Jurkat, Clone E6-1 (cell line): ENCODE measurements at places on chromosomes 1 and 21.
A peak's percentile ranks its signal among the peaks of the same experiment; 100 is the strongest.

DNA sequence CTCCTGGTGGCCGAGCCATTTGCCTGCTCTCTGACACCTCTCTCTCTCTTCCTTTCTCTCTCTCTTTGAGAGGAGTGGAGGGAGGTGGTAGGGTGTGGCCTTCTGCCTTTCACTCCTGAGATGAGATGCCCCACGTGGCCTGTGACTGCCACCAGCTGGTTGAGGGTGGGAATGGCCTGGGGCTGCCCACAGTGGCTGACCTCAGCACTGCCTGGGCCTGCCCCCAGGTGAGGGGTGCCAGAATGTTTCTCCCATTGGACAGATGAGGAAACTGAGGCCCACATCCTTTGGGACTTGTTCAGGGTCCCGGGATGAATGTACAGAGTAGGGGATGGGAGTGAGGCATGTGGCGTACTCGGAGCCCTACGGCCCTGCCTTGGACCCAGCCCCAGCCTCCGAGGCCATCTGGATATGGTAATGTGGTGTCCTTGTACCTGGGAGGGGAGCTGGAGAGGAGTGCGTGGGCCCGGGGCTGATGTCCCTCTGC, 12.7 kb upstream of the C1orf167 start:
- DNase-seq: peak; percentile 46

- DNase-seq: no peak
Measured at GRCh38 chr1:10286244-10286643, 75.9 kb downstream of the KIF1B start.

DNA sequence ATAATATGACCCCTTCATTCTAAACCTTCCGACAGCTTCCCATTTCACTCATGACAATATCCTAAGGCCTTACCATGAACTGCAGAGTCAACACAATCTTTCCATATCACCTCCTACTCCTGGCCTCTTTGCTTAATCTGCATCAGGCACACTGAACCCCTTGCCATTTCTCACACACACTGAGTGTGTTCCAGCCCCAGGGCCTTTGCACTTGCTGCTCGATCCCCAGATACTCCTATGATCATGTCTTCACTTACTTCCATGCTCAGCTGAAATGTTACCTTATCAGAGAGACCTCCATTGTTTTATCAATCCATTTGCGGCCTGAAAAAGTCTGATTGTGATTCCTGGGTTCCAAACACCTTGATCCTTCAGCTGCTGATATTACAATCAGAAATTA, 47.0 kb downstream of the ETS2 start:
- no peak for DNase-seq

DNA sequence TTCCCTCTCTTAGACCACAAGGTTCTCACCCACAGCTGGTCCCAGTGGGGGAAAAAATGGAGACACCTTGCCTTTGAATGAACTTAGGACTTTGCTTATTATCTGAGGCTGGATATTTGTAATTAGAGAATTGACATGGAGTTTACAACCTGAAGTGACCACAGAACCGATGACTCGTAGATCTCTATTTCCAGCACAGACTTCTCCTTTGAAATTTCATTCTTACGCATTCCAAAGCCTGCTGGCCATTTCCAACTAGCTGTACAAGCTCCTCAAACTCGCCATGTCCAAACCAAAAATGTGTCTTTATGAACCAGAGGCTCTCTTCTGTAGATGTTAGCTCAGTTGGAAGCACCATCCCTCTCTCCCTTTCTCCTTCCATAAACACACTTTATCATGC, 12.0 kb downstream of the RAB7B start:
- DNase-seq: no peak

DNA sequence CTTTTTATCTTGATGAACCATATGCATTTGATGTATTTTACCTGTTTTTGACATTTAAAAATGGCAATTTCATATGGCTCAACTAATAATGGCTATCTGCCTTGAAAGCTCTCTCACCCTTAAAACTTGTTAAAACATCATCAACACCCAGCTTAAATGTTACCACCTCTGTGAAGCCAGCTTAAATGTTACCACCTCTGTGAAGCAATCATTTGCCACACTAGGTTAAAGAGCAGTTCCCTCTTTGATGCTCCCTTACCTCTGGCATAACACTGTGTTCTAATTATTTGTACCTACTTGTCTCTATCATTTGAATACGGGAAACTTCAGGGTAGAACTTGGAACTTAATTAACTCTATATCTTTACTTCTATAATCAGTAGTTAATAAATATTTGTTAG, 182.0 kb downstream of the LHX8 start:
- no peak for DNase-seq

DNA sequence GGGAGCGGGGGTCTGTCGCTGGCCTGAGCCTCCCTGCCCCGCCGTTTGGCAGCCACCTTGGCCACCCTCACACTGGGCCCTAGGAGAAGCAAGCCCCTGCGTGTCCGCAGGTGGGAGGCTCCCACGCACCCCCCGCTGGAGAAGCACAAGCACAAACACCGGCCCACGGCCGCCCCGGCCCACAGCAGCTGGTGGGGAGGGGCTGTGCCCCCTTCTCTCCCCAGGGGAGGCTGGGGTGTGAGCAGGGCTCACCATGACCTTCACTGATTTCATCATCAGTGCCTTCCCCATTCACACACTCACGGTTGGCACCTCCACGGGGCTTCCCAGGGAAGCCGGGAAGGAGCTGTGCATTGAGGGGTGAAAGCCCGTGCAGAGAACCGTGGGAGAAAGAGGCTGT, 7.9 kb downstream of the AGRN start:
- no peak for DNase-seq

DNA sequence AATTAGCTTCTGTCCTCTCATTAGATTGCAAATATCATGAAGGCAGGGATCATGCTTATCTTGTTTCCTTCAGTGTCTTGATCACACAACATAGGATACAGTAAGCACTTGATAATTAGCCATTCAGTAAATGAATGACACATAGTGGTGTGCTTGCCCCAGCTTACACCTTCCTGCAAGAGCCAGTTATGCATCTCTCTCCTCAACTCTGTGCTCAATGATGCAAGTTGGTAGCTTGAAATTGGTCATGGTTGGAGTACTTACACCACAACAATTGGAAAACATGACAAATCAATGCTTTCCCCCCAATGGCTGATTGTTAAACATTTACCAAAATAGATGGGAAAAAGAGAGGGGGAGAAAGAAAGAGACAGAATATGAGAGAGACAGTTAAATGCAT, 129.2 kb downstream of the NUF2 start:
- DNase-seq: no peak

DNA sequence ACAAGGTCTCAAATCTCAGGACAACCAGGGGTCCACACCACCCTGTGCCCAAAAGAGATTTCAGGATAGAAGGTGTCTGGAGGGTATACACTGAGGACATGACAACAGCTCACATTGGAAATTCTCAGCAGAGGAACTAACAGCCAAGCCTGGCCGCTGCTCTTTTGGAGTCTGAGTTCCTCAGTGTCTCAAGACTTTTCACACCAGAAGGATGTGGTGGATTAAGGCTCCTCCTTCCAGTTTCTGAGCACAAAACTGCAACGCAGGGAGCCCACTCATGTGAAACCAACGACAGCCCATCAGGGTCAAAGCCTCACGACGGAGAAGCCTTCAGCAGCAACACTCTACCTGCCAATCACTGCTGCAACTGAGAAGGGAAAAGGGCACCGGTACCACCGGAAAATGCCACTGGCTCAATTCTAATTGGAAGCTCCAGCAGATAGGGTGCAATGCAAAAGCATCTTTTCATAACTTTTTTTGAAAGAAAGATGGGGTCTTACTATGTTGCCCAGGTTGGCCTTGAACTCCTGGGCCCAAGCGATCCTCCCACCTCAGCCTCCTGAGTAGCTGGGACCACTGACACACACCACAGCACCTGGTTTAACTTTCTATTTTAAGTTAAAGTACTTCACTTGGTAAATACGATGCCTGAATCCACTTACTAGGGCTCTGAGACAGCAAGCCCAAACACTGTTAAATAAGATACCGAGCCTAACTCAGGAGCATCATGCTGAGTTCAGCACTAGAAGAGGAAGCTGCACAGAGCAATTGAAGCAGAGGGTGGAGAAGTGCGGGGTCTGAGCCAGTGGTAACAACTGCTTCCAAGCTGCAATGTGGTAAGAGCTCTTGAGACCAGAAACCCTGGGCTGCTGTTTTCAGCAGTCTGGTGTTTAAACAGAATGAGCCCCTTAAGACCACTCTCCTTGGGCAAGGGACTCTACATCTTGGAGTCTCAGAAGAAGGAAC, 7.8 kb downstream of the CAPZB start:
- peak; percentile 85 for DNase-seq

- no peak for DNase-seq
Measured at GRCh38 chr1:201746156-201746555, 82.8 kb upstream of the IPO9 start.

GRCh38 chr1:37722181-37723071, 30.1 kb downstream of the CDCA8 start:
- no peak for DNase-seq

DNA sequence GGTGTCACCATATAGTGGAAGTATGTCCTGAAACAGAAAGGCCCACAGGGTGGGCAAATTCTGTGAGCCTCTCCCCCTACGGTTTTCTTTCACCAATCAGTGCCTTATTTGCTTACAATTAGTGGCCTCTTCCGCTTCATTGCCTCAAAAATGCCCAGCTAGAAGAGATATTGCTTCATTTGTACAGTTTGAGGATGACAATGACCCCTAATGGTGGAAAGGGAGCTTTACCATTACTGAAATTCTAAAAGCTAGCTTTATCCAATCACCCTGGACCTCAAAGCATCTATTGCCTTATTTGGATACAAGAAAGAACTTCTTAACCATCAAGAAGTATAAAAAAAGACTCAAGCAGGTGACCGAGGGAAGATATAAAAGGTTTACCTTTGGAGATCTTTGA, 49.6 kb downstream of the LRRC71 start:
- DNase-seq: peak; percentile 30

- DNase-seq: no peak
Measured at GRCh38 chr1:38018864-38019343, 6.4 kb downstream of the UTP11 start.

DNA sequence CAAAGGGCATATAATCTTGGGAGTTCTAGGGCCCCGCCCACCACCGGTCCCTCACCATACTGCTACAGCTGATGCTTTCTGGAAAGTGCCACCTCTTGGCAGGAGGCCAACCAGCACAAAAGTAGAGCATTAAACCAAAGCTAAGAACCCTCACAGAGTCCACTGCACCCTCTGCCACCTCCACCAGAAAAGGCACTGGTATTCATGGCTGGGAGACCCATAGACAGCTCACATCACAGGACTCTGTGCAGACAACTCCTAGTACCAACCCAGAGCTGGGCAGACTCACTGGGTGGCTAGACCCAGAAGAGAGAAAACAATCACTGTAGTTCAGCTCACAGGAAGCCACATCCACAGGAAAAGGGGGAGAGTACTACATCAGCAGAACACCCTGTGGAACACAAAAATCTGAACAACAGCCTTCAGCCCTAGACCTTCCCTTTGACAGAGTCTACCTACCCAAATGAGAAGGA, 10.8 kb downstream of the THEM4 start:
- peak; percentile 53 for DNase-seq

DNA sequence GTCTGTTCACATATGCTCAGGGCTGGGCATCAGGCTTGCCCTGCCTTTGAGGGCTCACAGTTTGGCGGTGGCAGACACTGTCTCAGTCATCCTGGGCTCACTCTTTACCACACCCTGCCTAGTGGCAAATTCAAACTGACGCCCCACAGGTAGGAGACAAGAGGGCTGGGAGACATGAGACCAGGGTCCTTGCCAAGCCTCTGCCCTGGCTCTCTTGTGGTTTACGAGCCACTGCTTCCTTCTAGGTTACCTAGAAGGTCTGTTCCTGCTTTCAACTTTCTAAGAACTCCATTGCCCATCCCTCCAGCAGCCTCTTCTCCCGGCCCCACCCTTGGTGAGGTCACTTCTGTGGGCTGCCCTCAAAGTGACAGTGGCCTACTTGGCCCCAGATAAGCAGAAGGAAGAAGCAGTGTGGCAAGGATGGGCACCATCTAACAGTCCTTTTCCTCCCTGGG, 10.5 kb downstream of the KIF21B start:
- DNase-seq: no peak

DNA sequence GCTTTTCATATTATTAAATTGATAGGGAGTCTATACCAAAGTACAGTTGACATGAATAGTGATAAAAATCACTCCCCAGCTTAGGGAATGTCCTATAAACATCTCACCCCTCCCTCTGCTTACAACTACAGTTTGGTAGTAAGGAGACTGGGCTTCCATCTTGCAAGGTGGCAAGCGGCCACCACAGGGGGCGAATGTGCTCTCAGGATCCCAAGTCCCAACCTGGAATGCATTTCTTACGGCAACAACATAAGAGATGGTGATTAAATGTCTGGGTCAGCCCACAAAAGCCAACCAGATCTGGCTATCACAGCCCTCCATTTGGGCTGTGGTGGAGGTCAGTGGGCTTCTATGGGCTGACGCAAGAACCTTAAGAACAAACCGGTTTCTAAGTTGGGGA, 68.0 kb downstream of the SMYD2 start:
- DNase-seq: no peak

DNA sequence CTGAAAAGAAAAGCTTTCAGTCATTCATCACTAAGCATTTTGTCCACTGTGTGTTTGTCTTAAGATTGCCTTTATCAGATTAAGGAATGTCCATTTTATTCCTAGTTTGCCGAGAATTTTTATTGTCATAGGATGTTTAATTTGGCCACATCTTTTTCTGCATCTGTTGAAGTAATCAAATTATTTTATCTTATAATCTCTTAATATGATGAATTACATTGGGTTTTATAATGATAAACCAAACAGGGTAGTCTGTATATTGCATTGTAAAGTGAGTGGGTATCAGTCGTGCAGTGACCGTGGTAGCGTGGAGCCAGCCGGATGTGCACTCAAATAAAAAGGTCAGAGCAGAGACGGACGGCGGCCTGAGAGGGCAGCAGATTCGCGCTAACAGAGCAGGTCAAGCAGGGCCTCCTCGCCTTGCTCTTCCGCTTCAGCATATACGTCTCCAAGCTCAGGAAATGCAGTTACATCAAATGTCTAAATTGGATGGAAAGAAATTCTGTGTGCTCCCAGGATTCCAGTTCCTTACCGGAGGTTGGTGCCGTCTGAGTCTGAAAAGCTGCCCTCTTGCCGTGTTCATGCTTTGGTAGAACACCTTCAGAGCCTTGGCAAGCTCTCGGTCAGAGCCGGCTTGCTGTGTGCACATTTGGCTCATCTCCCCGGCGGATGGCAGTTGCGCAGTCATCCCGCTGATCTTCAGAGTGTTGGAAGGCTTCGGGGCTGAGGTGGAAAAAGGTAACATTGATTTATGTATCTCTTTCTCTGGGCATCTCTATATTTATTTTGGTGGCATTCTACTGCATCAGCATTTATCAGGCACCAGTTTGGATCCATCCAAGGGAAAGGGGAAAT, 51.5 kb downstream of the SCCPDH start:
- no peak for DNase-seq

GRCh38 chr1:88001460-88001859, 672.8 kb downstream of the LMO4 start:
- DNase-seq: no peak
